ENCODE measurements at places on chromosomes 2 and 18. TPM values are rescaled to one million over a fixed set of nuclear protein-coding genes. Genes with fewer than 3 reads are reported as not detected.
A peak's percentile ranks its signal among the peaks of the same experiment; 100 is the strongest.

GRCh38 chr2:105388971-105389381, 9.9 kb downstream of the FHL2 start:
- H3K4me3 ChIP-seq = no peak overlapping the region
- H3K27ac ChIP-seq = peak overlapping the region; percentile 88
- no peaks in the 10 kb centered on the region for H3K27me3 ChIP-seq
- no peak for DNase-seq
- peaks cover 4% of the 10 kb centered on the region for H3K36me3 ChIP-seq

DNA sequence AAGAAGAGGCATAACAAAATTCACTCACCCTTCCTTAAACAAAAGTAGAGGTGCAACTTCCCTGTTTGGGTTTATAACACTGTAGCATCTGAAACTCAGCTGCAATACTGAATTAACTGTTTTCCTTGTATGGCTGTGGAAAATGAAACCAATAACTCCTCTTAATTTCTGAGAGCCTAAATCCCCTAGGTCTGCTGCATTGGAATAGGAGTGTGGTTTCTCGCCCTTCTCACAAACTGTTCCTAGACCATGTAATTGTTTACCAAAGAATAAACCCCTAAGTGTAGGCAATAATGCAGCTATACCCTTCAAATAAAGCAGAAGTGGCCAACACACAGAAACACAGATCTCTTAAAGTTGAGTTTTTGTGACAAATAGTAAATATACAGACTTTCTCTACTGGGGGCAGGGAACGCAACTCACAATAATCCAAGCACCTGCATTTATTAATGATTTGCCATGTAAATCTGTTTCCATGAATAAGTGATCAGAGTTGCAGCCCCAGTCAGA, 52.0 kb downstream of the RASGRP3 start:
- H3K27me3 ChIP-seq = no peaks in the 10 kb centered on the region
- H3K4me3 ChIP-seq = no peak overlapping the region
- peaks cover 2% of the 10 kb centered on the region for H3K36me3 ChIP-seq
- no peak for DNase-seq
- H3K4me1 ChIP-seq = peaks cover 28% of the 10 kb centered on the region
- no peak overlapping the region for H3K27ac ChIP-seq

DNA sequence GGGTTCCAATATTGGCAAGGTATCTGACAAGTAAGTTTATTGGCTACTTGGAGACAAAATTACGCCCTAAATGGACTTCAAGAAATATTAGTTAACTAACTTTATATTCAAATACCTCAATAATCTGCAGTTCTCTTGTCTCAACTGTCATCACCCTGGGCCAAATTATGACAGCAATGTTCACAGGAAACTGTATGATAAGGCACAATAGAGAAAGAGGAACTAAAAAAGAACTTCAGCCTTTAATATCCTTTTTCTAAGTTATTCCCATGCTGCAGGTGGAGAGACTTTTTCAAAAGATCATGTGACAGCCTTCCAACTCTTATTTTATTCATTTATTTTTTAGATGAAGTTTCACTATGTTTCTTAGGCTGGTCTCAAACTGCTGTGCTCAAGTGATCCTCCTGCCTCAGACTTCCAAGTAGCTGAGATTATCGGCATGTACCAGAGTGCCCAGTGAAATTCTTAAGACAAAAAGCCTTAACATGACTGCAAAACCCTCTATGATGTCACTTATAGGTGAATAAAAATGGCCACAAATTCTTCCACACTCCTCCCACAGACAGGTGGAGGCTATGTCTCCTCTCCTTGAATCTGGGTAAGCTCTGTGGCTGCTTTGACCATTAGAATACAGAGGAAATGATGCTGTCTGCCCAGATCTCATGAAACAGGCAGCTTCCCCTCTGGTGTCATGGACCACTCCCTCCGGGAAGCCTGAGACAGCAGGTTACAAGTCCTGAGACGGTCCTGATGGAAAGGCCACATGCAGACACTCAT, 211.0 kb downstream of the TGIF1 start:
- H3K4me3 ChIP-seq = no peak overlapping the region
- no peak overlapping the region for H3K27ac ChIP-seq
- no peaks in the 10 kb centered on the region for H3K27me3 ChIP-seq
- no peaks in the 10 kb centered on the region for H3K36me3 ChIP-seq
- no peak for DNase-seq
- H3K4me1 ChIP-seq = peaks cover 3% of the 10 kb centered on the region

DNA sequence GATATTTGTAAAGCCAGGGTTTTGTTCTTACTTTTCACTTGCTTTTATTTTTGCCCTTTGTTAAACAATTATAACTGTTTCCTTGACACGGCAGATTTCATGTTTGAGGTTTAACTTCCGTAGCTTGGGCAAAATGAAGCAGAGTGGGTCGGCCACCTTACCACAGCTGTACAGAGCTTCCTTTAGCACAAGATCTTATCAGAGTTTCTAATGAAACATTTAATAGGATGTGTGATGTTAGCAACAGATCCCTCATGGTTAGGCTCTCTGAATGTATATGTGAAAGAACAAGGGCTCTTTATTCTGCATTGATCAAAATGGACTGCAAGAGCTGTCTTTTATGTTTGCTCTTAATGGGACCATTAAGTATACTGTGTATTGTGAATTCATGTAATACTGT, 22.3 kb downstream of the RNF125 start:
- H3K36me3 ChIP-seq = no peaks in the 10 kb centered on the region
- no peak overlapping the region for H3K27ac ChIP-seq
- DNase-seq = no peak
- no peaks in the 10 kb centered on the region for H3K4me1 ChIP-seq

DNA sequence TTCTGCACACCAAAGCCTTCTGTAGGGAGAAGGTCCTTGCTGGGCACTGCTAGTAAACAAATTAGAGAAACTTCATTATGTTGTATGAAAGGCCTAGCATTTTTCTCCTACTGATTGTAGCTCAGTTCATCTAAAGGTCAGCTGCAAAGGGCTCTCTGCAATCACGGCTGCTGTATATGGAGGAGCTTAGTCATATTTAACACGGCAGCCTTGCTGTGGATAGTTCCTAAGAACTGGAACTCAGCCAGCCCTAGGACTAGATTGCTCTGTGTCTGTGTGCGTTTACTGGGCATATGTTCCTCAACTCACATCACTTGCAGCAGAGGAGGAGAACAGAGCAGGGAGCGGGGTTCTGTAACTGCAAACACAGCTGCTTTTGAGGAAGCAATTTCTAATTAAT, 1103.9 kb upstream of the KLHL29 start:
- no peak overlapping the region for H3K27ac ChIP-seq
- H3K4me1 ChIP-seq = no peaks in the 10 kb centered on the region
- DNase-seq = no peak
- no peaks in the 10 kb centered on the region for H3K36me3 ChIP-seq
- H3K27me3 ChIP-seq = no peaks in the 10 kb centered on the region

GRCh38 chr2:177675825-177676224, 283.3 kb downstream of the AGPS start:
- H3K4me1 ChIP-seq = peaks cover 5% of the 10 kb centered on the region
- H3K36me3 ChIP-seq = no peaks in the 10 kb centered on the region
- DNase-seq = no peak
- H3K4me3 ChIP-seq = no peak overlapping the region

GRCh38 chr18:27411911-27412310, 226.8 kb upstream of the CHST9 start:
- H3K4me1 ChIP-seq = peaks cover 24% of the 10 kb centered on the region
- no peaks in the 10 kb centered on the region for H3K36me3 ChIP-seq
- no peak overlapping the region for H3K4me3 ChIP-seq
- DNase-seq = no peak

DNA sequence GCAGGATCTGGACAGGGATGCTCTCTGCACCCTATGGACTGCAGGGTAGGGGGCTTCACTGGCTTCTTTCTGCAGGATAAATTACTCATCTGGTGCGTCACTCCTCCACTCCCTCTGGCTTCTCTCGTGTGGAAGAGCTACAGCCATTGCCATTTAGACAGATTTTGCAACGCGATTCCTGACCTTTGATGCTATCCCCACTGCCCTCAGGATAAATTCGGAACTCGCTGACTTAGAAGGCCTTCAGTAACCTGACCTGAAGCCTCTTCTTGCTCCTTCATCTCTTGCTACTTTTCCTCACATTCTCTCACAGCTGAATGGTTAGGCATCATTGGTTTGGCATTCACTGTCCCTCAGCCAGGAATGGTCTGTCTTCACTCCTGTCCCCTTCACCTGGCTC, 5.3 kb downstream of the NIFK start:
- peaks cover 4% of the 10 kb centered on the region for H3K4me1 ChIP-seq
- no peaks in the 10 kb centered on the region for H3K27me3 ChIP-seq
- DNase-seq = no peak
- no peak overlapping the region for H3K27ac ChIP-seq
- peaks cover 4% of the 10 kb centered on the region for H3K36me3 ChIP-seq

- DNase-seq = no peak
- H3K4me1 ChIP-seq = no peaks in the 10 kb centered on the region
- no peak overlapping the region for H3K27ac ChIP-seq
- H3K27me3 ChIP-seq = no peaks in the 10 kb centered on the region
These were observed 178.0 kb upstream of the HS6ST1 start for GRCh38 chr2:128496700-128497099.

- H3K27me3 ChIP-seq = peaks cover 2% of the 10 kb centered on the region
- no peak for DNase-seq
- H3K27ac ChIP-seq = no peak overlapping the region
- no peaks in the 10 kb centered on the region for H3K4me1 ChIP-seq
These were observed 193.8 kb downstream of the RPIA start for GRCh38 chr2:88885275-88885674.

DNA sequence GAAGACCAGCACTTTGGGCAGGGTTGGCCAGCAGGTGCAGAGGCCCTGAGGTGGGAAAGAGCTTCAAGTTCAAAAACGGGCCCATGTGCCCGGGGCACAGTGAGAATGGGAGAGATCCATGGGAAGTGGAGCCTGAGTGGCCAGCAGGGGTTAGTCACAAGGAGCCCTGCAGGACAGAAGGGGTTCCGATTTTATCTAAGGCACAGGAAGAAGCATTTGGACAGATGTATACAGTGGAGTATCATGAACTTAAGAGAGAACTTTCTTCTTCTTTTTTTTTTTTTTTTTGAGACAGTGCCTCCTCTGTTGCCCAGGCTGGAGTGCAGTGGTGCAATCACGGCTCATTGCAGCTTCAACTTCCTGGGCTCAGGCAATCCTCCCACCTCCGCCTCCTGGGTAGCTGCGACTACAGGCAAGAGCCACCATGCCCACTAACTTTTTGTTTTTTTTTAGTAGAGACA, 24.0 kb downstream of the WIPF1 start:
- no peaks in the 10 kb centered on the region for H3K36me3 ChIP-seq
- no peak for DNase-seq
- no peak overlapping the region for H3K27ac ChIP-seq
- no peaks in the 10 kb centered on the region for H3K27me3 ChIP-seq
- no peak overlapping the region for H3K4me3 ChIP-seq

GRCh38 chr2:212428681-212429478, 109.7 kb downstream of the ERBB4 start:
- H3K27ac ChIP-seq = no peak overlapping the region
- H3K27me3 ChIP-seq = no peaks in the 10 kb centered on the region
- H3K4me3 ChIP-seq = no peak overlapping the region
- H3K4me1 ChIP-seq = no peaks in the 10 kb centered on the region

GRCh38 chr2:241804326-241805229, 4.4 kb upstream of the NEU4 start:
- H3K27me3 ChIP-seq = no peaks in the 10 kb centered on the region
- no peaks in the 10 kb centered on the region for H3K36me3 ChIP-seq
- peak; percentile 14 for DNase-seq
- H3K27ac ChIP-seq = no peak overlapping the region
- H3K4me3 ChIP-seq = peak overlapping the region; percentile 61

DNA sequence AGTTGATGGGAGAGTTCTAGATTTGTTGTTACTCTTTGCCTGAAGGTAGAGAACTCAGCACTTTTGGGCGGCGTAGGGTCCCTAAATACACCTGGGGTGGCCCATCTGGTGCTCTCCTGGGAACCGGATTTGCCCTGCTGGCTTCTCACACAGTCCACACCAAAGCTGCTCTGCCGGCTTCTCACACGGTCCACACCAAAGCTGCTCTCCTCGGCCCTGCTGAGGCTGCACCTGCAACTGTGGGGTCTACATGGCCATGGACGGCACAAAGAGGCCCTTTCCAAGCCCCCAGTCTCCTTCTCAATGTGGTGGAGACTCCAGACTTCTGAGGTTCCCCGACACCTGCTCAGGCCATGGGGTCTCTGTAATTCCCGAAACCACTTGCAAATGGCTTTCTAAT, 124.8 kb upstream of the GPC1 start:
- H3K4me3 ChIP-seq = no peak overlapping the region
- DNase-seq = no peak
- no peaks in the 10 kb centered on the region for H3K4me1 ChIP-seq
- no peaks in the 10 kb centered on the region for H3K36me3 ChIP-seq

GRCh38 chr2:105610576-105611332, 134.0 kb upstream of the NCK2 start:
- H3K36me3 ChIP-seq = no peaks in the 10 kb centered on the region
- no peaks in the 10 kb centered on the region for H3K4me1 ChIP-seq
- H3K27me3 ChIP-seq = no peaks in the 10 kb centered on the region
- no peak overlapping the region for H3K27ac ChIP-seq

GRCh38 chr18:43934781-43935471, 657.6 kb upstream of the SYT4 start:
- no peak overlapping the region for H3K4me3 ChIP-seq
- H3K36me3 ChIP-seq = no peaks in the 10 kb centered on the region
- H3K4me1 ChIP-seq = no peaks in the 10 kb centered on the region
- DNase-seq = no peak
- no peak overlapping the region for H3K27ac ChIP-seq
- no peaks in the 10 kb centered on the region for H3K27me3 ChIP-seq

The NTSR2 gene
- total RNA-seq = 0.36 TPM

The MARCO gene
- 5.3 TPM for total RNA-seq

The TCF23 gene
- total RNA-seq = not detected

The PRSS56 gene
- 2.4 TPM for total RNA-seq

The SPC25 gene
- total RNA-seq = 0.18 TPM

The OSBPL6 gene
- total RNA-seq = 52.6 TPM

The FAM124B gene
- 2.0 TPM for total RNA-seq

The UGT1A8 gene
- not detected for total RNA-seq

The TMEM163 gene
- not detected for total RNA-seq

The TBC1D8 gene
- 163 TPM for total RNA-seq

The MRPL53 gene
- total RNA-seq = 157 TPM

The EVA1A gene
- total RNA-seq = 0.57 TPM

The GALNT5 gene
- total RNA-seq = not detected

The CHRNA1 gene
- total RNA-seq = 134 TPM

The PCARE gene
- total RNA-seq = 0.68 TPM

Data from psoas muscle (tissue), 8 donors.